ENCODE measurements at places on chromosomes 1 and 21.

GRCh38 chr1:36583980-36584782, 101.5 kb upstream of the CSF3R start:
- no peak for DNase-seq

GRCh38 chr1:204923201-204923600, 52.5 kb downstream of the NFASC start:
- DNase-seq: no peak

DNA sequence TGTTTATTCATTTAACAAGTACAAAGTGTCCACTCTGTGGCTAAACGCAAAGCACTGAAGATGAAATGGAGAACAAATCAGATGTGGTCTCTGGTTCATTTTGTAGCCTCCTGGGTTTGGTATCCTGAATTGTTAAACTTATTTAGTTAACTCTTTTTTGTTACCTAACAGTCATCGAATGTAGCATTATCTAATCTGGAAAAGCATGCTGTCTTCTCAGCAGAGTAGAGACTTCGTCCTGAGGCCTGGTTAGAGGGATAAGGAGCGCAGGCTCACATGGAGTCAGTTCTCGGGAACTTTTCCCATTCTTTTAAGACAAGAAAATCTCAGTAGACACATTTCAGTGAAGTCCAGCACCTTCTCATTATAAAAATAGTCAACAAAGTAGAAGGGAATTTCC, 33.1 kb upstream of the SH3D21 start:
- DNase-seq: no peak

DNA sequence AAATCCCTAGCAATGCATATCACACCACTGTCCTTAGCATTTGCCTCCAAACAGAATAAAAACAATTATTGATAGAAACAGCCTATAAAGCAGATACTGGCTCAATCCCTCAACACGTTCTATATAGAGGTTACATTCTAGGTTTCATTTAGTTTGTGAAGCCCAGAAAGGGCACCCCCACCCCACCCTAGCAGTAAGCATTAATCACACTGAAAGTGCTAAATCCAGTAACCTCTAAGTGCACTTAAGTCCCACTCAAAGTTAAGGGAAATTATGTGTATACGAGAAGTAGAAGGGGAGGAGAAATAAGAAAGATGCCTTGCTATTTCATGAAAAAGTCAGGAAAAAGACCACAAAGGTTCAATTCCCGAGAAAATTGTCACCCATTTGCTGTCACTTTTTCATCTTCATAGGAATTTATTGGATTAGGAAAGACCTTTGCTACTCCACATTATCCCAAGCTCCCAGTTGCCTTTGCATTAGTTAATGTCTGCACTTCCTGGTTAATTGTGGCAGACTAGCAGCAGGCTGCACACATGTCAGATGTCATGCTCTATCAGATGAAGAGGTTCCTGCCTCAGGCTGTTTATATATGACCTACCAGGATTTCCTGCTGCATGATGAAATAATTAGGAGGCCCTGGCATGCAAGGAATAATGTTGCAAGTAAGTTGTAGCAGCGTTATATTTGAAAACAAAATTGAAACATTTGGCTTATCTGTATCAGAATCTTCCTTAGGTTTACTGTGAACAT, 54.5 kb upstream of the LHX8 start:
- DNase-seq: no peak

GRCh38 chr1:20681999-20682398, 20.8 kb upstream of the DDOST start:
- DNase-seq: no peak

GRCh38 chr1:160018900-160019299, 12.9 kb downstream of the PIGM start:
- no peak for DNase-seq

- no peak for DNase-seq
Measured at GRCh38 chr1:236673289-236673919, 12.9 kb upstream of the ACTN2 start.

DNA sequence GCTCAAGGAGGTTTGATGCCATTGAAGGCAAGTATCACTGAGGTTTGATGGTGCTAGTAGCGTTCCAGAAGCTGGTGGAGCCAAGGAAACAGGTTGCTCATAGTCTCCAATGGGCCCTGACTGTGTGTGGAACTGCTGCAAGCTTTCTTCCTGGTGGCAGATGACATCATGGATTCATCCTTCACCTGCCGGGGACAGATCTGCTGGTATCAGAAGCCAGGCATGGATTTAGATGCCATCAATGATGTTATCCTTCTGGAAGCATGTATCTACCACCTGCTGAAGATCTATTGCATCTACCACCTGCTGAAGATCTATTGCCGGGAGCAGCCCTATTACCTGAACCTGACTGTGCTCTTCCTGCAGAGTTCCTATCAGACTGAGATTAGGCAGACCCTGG, 734.4 kb downstream of the PLA2G4A start:
- DNase-seq: no peak

- no peak for DNase-seq
Measured at GRCh38 chr1:165501970-165502348, 41.8 kb upstream of the LRRC52 start.

DNA sequence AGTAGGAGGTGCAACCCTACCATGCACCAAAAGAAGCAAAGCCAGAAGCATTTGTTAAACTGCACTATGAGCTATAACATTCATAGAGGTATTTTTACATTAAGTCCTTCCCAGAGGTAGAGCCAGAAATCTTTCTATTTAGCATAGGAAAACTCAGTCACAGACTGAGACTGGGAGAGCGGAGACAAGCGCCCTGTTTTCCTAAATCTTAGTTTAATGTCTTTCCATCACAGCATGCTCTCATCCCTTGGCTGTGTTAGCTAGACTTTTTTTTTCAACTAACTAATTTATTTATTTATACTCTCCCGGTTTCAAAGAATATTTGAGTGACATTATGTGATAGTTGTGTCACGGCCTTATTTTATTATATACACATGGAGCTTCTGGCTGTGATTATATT, 304.1 kb downstream of the LMX1A start:
- DNase-seq: no peak

DNA sequence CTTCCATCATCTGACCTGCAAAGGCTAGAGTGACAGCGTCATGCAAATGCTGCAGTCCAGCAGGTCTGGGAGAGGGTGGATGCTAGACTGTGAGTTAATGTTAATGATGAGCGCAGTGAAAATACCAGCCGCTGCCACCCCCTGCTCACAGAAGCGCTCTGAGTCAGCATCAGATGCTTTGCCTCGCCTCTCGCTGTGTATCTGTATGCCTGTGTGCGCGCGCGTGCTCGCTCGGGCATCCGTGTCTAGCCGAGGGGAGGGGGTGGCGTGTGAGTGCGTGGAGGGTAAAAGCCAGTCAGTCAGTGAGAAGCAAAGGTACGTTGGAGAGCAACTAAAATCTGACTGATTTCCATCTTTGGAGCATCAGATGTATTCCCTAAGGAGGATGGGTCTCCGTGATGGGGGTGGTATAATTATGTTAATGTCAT, 858.7 kb downstream of the USP25 start:
- DNase-seq: no peak

- DNase-seq: no peak
Measured at GRCh38 chr1:32771561-32772280, 45.4 kb downstream of the YARS1 start.

GRCh38 chr21:44954281-44954771, 14.5 kb downstream of the SLX9 start:
- DNase-seq: no peak

- DNase-seq: no peak
Measured at GRCh38 chr1:30232288-30232899, 491.0 kb downstream of the MATN1 start.

- no peak for DNase-seq
Measured at GRCh38 chr1:2946291-2946690, 75.0 kb upstream of the ACTRT2 start.

GRCh38 chr1:15028616-15029015, 124.9 kb upstream of the TMEM51 start:
- DNase-seq: no peak

GRCh38 chr1:96510911-96511310, 210.7 kb upstream of the PTBP2 start:
- DNase-seq: no peak

- no peak for DNase-seq
Measured at GRCh38 chr1:181554465-181554864, 71.1 kb downstream of the CACNA1E start.

GRCh38 chr1:6097824-6098223, 52.1 kb downstream of the KCNAB2 start:
- DNase-seq: no peak

DNA sequence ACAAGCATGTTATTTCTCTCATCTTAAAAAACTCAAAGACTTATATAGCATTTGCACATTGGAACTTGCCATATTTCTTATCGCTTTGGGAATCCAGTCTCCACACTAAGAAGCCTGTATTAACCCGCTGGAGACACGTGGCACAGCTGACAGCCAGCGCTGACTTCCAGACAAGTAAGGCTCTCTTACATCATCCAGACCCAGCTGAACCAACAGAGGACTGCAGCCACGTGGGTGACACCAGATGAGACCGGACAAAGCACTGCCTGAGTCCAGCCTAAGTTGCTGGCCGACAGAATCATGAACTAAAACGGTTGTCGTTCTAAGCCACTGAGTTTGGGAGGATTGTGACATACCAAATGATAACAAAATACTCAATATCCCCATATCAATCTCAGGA, 6.3 kb upstream of the CD247 start:
- DNase-seq: no peak

Data from stimulated activated CD8-positive, alpha-beta memory T cell treated with anti-CD3 and anti-CD28 coated beads, Interleukin-4, amount 100 ng/mL, for 4 hours (primary cell).